ENCODE measurements at places on chromosomes 1 and 21. TPM values are rescaled to one million over a fixed set of nuclear protein-coding genes. Genes with fewer than 3 reads are reported as not detected.

- DNase-seq, result no peak
Measured at GRCh38 chr1:228284521-228284920, 76.7 kb downstream of the OBSCN start.

SYDE2 gene
- total RNA-seq, result 15.8 TPM

CHI3L2 gene
- not detected for total RNA-seq

- DNase-seq, result no peak
Measured at GRCh38 chr1:173297798-173298391, 90.8 kb upstream of the TNFSF4 start.

DNA sequence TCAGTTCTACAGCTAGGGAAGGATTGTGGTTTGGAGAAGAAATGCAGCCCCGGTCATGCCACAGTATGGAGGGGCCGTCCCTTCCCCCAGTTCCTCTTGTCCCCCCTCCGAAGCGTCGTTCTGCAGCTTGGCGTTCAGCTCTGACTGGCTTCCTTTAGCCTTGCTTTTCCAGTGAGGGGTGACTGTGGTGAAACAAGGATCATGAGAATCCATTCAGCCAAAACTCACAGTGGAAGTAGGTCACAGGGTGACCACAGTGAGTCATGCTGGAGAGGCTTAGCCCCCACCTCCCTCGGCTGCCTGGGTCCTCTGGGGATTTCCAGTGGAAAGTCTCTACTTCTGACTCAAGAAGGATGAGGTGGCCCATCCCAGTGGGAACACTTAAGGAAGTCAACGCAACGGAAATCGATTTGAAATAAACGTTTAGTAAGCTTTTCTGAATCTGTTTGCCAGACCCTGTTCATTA, 37.3 kb upstream of the COL6A2 start:
- DNase-seq, result peak; percentile 93
